ENCODE measurements at places on chromosomes 3 and 15.

DNA sequence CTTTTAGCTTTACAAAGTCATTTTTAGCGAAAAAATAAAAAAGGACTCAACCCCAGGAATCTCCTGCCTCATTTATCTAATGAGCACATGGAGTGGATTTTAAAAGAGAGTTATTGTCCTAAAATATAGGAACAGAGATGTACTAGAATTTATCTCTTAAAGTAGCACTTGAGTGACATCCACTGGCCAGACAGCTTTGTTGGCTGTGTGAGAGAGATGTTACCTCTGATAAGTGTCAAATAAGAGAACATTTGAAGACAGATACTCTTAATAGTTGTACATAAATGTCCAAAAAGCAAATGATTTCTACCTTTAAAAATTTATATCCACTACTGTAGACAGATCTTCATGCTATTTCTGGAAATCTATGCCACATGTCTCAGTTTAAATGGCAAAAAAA lies 12.3 kb upstream of the MFSD1 start:
- no peak for DNase-seq

- DNase-seq = no peak
Measured at GRCh38 chr3:123285931-123286307, 84.2 kb downstream of the SEC22A start.

DNA sequence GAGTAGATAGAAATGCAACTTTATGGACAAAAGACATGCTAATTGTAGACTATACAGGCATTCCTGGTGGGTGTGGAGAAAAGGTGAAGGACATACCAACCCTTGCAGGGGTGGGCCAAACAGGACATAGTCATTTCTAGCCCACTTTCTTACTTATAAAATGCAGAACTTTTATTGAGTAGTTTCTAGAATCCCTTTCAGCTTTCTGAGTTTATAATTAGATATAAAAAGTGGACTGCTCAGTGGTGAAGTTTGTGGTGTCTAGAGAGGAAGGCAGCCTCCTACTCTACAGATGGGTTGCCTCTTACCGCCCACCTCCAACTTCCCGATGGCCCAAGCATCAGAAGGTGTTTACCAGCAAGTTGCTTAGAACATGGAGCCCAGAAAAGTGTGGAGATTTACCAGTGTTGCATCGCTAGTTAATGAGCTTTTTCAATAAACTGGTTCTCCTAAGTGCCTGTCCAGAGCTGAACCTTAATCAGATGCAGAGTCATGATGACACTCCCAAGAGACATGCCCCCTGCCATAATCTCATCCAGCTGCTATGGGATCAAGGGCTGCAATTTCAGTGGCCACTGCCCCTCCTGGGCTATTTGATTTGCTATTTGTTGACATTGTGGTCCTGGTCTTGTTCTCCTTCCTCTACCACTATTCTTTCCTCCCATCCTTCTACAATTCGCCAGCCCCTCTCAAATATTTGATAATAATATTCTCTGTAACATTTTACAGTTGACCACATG lies 77.5 kb upstream of the STRIT1 start:
- no peak for DNase-seq

DNA sequence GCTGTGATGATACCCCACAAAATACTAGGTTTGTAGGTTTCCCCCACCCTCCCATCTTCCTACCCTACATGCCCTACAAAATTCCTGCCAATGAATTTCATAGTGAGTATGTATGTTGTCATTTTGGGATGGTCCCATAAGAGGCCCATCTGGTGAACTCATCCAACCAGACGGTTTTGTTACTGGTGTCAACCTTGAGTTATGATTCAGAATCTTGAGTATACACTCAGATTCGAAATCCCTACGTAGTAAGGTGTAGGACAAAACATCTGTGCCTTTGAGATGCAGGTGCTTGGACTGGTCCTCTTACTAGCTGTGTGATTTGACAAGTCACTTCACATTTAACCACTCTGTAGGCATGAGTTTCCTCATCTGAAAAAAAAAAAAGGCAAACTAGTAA lies 3.6 kb downstream of the SIAH2 start:
- DNase-seq = no peak

DNA sequence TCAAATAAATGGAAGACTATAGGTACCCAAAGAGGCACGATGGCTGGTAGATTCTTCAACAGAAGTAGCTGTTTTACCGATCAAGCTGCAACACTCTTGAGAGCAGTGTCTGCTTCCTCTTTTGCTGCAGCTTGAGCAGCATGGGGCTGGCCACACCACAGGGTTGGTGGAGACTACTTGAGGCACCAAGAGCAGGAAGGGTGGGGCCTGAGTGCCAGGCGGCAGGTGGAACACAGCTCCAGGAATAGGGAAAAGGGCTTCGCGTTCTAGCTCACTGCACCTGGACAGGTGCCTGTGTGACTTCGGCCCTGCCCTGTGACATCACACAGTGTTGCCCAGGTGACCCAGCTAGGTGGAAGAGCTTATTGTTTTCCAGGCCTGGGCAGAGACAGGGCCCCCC lies at the start of gene CCDC33:
Gene CCDC33, plus strand, starts transcription at position 365 of the 400 bp plus-strand sequence. CDS start 394 bp downstream, outside the sequence.
- no peak for DNase-seq

DNA sequence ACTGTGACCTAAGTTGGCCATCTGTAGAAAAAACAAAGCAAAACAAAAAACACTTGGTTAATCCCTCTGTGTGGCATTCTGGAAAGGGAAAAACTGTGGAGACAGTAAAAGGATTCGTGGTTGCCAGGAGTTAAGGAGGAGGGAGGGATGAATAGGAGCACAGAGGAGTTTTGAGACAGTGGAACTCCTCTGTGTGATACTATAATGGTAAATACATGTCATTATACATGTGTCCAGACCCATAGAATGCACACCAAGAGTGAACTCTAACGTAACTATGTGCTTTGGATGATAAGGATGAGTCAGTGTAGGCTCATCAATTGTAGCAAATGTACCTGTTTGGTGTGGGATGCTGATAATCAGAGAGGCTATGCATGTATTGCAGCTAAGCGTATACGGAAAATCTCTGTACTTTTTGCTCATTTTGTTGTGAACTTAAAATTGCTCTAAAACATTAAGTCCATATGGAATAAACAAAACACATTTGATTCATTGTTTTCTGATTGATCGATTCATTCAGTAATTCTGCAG lies 33.4 kb downstream of the RAP2B start:
- no peak for DNase-seq

DNA sequence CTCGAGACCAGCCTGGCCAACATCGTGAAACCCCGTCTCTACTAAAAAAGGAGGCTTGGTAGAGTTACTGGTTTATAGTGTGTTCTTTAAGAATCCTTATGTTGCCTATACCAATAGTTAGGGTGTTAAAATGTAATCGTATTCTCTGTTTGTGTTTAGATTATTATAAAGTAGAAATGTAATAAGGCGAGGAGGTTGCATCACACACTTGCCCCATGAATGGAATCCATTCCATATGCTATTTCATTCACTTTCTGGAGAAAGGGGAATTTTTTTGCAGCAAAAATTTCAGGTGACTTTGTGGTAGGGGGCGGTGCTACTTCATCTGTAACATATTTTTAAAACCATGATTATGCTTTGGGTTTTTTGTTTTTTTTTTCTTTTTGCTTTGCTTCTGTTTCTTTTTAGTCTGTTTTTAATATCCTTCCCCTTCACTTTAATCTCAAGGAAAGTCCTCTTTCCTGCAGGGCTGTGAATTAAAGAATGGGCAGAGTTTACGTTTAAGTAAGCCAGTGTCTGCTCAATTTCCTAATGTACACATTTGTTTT lies 33.0 kb upstream of the MUC4 start:
- no peak for DNase-seq

- no peak for DNase-seq
Measured at GRCh38 chr3:125010393-125010792, 45.4 kb downstream of the HEG1 start.

GRCh38 chr3:21744793-21745192 lies 6.2 kb downstream of the ZNF385D start:
- DNase-seq = no peak

All from H9 (cell line).